ENCODE measurements at places on chromosomes 7 and 10.
A peak's percentile ranks its signal among the peaks of the same experiment; 100 is the strongest.

- no peak for DNase-seq
These were observed 145.1 kb downstream of the CTNNA3 start for GRCh38 chr10:67550838-67551402.

- no peak for DNase-seq
These were observed 554.3 kb upstream of the GRM3 start for GRCh38 chr7:86089455-86089854.

DNA sequence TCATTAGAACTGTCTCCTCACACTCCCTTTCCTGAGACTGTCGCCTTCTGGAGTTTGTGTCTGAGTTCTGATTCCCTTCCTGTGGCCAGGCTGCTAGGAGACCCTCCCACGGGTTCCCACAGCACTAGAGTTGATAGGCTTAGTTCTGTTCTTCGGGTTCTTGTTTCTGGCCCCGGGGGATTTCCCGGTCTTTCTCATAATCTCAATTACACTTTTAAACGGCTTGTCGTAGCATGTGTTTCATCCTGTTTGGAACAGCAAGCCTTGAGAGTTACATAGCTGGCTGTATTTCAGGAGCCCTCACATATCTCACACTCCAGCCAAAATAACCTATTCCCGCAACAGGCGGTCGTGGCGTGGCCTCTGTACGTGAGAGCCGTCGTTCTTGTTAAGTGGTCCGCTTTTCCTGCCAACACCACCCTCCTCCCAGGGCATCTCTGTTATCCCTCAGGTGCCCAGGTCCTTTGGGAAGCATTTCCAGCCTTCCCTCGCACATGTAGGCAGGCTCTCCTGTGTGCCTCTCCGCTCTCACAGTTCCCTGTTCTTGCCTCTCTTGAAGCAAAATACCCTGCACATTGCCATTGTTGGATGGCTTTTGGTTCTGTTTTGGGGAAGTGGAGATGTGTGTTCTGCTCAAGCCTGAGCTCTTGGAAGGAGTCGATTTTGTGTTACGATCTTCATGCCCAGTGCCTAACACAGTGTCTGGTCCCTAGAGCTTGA lies 46.0 kb downstream of the CDC123 start:
- peak; percentile 63 for DNase-seq

DNA sequence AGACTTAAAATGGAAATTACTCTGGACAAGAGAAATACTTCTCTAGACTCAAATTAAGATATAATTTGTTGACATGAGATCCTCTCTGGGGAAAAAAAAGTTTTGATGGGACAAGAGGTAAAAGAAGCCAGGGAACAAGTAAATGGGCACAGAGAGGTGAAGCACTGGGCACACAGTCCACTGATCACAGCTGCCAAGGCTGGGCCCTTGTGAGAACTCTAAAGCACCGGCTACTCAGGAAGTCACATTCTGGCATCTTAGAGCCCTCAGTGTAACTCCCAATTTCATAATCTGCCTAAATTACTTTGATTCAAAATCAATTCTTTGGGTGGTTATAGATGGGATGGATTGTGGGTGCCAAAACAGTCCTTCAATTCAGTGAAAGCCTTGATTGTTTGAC lies 123.2 kb upstream of the CACNA2D1 start:
- no peak for DNase-seq

DNA sequence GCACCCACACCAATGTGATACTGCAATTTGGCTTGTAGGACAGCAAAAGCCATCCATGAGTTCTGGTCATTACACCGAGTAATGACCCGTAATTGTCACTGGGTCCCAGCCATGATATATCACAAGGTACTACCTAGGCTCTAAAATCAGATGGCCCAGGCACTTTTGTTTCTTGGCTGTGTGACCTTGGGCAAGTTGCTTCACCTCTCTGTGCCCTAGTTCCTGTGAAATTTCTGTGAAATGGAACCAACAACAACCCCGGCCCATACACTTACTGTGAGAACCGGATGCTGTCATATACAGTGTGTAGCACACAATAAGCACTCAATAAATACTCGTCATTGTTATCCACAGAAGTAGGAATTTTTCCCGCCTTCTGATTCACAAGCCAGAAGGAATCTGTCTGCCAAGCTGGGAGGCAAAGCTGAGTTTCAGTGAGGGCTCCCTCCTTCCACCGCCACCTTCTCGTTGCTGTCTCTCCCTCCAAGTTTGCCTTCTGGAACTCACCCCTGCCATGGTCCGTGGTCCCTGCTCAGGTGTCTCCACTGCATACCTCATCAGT lies 6.4 kb upstream of the CYTH3 start:
- no peak for DNase-seq

- DNase-seq: no peak
These were observed 90.8 kb downstream of the JCAD start for GRCh38 chr10:29968585-29968984.

DNA sequence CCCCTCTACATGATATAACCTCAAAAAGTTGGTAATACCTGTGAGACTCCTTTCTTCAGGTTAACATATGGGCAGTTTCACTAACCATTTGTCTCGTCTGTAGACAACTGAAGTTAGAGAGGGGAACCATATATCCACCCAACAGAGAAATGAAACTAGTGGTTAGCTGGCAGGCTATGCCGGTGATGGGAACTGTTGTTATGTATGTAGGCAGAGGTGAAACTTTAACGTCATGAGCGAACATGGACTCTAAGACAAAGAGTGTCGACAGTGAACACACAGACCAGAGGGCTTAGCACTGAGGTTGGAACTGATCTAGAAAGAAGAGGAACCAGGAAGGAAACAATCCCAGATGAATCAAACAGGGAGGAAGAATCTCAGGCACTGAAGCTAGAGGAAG lies 112.4 kb downstream of the ELMO1 start:
- DNase-seq: no peak

DNA sequence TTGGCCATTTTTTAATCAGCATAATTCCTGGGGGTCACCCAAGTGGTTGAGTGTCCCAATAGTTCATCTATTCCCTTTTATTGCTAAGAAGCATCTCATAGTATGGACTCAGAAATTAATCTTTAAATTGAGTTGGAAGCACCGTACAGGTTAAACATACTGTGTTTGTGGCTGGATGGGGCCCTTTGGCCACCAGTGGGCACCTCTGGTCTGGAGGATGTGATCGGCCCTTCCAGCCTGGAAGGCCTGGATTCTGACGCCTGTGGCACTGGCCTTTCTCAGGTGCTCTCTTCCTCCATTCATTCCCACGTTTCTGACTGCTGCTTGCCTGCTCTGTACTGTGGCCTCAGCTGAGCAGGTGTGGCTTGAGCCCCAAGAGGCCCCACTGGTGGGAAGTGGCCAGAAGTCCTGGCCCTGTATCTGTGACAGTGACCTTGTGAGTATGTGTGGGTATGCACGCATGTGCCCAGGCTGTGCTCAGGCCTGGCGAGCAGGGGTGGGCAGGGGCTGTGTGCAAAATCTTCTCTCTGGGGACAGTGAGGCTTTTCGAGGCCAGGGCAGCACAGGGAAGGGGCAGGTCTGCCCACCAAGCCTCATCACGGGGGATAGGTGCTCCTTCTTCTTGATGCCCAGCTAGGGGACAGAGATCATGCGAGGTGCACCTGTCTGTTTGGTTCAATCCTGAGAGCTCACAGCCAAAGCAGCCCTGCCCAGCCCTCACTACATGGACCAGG lies 30.1 kb downstream of the LDB3 start:
- DNase-seq: no peak

- DNase-seq: no peak
These were observed 117.7 kb upstream of the TNRC18 start for GRCh38 chr7:5541087-5541992.

GRCh38 chr10:79387466-79387973 lies 40.3 kb downstream of the PPIF start:
- no peak for DNase-seq

- DNase-seq: no peak
These were observed 100.0 kb downstream of the INPP5A start for GRCh38 chr10:132637477-132638129.

DNA sequence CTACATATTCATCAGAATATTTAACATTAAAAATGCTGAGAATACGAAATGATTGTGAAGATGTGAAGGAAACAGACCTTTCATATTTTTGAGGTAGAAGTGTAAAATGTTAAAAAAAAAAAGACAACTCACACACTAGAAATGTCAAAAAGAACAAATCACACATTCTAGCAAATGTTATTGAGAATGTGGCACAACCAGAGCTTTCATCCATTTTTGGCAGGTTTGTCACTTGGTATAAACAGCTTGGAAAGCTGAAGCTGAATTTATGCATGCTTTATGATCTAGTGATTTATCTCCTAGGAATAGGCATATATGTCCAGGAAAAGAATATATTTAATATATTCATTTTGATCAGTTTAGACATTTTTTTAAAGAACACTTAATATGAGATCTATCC lies 784.9 kb upstream of the GHITM start:
- DNase-seq: no peak

DNA sequence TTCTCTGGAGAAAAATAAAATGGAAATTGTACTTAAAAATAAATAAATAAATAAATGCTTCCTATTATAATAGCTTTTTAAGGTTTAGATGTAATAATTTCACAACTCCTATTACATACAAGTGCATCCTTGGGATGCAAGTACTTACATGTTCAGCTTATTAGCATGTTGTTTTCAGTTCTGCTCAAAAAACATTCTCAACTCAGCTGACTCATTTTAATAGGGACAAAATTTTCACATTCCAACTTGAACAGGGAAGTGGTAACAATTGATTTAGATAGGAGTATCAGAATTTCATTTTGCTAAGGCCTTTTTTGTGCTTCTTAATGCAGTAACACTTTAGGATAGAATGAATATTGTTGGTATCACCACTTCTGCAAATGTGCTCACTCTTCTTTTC lies 16.7 kb upstream of the PAPSS2 start:
- DNase-seq: no peak

- peak; percentile 83 for DNase-seq
These were observed at the start of gene FKBP14 for GRCh38 chr7:30026229-30027064. TSS of gene FKBP14 (minus strand) at chr7:30026702. CDS start at chr7:30026508, 194 bp downstream.
